ENCODE measurements at places on chromosomes 4 and X.

DNA sequence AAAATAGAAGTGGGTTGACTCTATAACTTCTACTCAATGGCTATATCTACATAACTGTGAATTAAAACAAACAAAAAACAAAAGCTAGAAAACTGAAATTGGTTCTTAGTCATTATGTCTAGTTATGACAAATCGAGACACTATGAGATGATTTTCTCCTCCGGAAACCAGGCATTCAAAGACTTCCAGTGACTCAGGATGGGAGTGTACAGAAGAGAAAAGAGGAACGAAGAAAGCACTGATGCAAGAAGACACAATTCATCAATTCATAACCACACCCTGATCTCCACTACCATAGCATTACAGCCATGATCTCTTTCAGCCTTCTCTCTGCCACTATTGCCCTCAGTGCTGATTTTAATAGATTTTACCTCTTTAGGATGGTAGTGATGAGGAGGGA lies 253.6 kb downstream of the CBLL2 start:
- no peak for DNase-seq

GRCh38 chr4:67638136-67638535 lies 62.8 kb downstream of the UBA6 start:
- DNase-seq: no peak

- DNase-seq: no peak
Observed at GRCh38 chr4:6495296-6495590, 22.8 kb upstream of the PPP2R2C start.

DNA sequence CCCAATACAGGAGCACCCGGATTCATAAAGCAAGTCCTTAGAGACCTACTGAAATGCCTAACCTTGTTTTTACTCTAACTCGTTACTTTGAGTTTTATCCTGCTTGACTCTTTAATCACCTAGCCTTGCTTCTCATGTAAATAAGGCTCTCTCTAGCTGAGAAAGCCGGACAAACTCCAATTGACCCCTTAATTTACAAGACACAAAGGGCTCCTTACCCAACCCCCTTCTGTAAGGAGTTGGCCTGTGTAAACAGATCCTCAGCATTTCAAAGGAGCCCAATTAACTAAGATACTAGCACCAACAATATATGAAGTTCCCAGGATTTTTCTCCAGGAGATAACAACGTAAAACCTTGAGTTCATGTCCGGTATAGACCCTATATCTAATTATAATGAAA lies 61.7 kb downstream of the CT47B1 start:
- DNase-seq: no peak

GRCh38 chr4:185479507-185479971 lies 8.0 kb upstream of the CCDC110 start:
- no peak for DNase-seq

- no peak for DNase-seq
Observed at GRCh38 chr4:153804722-153805121, 15.8 kb upstream of the SFRP2 start.

- DNase-seq: no peak
Observed at GRCh38 chr4:152100379-152101201, 339.8 kb upstream of the GATB start.

- DNase-seq: no peak
Observed at GRCh38 chr4:122914938-122915337, 7.5 kb downstream of the NUDT6 start.

GRCh38 chrX:75638332-75638731 lies 115.5 kb upstream of the ZDHHC15 start:
- DNase-seq: no peak

DNA sequence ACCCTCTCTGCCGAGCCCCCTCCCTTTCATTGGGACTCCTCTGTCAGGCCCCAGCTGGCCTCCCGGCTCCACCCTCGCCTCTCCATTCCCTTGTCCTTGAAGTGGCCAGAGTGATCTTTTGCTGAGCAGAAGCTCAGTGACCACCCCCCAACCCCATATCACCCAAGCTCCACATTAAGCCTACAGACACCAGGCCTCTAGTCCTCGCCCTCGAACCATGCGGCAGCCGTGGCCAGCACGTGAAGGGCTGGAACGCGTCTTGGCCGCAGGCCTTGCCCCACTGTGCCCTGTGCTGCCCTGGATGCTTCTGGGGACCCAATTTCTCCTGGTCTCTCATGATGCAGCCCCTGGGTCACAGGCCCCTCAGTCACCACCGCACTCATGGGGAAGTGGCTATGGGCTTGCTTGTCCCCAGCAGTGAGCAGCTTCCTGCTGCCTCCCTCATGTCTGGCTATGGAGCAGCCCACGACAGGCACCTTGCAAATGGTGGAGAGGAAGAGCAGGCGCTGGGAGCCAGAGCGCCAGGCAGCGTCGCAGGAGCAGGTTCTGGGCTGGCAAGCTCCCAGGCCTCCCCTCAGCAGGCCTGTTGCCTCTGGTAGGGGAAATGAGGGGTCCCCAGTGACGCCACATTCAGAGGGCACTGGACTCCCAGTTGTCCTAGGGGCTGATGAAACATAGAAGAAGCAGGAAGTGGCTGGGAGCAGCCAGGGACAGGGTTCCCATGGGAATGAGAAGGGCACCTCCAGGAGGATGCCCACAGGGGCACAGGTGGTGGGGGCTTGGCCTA lies 757 bp upstream of the SRPK3 start:
- no peak for DNase-seq

- no peak for DNase-seq
Observed at GRCh38 chr4:156312261-156312847, 358.7 kb upstream of the CTSO start.

GRCh38 chr4:185263419-185263818 lies 54.0 kb downstream of the SNX25 start:
- DNase-seq: no peak

- no peak for DNase-seq
Observed at GRCh38 chrX:1139185-1139500, 73.3 kb downstream of the CRLF2 start.

GRCh38 chrX:154026136-154027021 lies 6.7 kb upstream of the IRAK1 start:
- no peak for DNase-seq

- DNase-seq: no peak
Observed at GRCh38 chr4:183876268-183876934, 28.7 kb upstream of the STOX2 start.

GRCh38 chr4:105652286-105652888 lies 56.1 kb downstream of the INTS12 start:
- no peak for DNase-seq

- DNase-seq: no peak
Observed at GRCh38 chrX:109841257-109841656, 108.2 kb upstream of the ACSL4 start.

DNA sequence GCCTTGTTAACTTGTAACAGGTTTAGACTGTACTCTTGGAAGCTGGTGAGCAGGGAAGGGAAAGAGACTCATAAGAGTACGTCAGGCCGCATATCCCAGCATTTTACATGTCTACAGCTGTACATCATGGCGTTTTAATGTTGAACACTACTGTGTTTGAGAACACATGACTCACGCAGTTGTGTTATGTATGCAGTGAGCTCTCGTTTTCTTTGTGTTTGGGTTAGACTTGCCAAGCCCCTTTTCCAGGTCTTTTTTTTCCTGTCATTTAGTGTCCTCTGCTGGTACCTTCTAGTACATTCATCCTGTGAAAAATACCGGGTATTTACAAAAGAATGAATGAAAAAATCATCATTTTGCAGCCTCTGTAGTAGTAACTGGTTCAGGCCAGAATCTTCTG lies 35.3 kb downstream of the SMS start:
- DNase-seq: no peak

DNA sequence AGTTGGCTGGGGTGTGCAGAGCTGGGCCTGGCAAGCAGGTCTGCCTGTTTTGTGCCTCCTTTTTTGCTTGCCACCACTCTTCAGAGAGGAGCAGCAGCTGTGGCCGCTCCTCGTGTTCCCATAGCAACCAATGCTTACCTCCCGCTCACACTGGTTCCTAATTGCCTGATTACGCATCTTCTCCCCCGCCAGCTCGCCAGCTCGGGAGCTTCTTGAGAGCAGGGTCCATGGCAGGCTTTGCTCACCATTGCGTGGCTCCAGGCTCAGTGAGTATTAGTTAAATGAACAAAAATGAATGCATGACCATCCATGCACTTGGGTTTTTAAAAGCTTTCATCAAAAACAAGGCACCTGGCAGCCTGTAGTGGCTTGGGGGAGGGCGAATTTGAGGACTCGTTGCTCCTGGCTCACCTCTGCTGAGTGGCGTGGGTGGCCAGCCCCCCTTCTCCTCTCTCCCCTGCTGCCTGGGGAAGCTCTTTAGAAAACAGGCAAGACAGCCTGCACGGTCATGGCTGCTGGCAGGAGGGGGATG lies 14.2 kb upstream of the PJA1 start:
- DNase-seq: peak; percentile 31

DNA sequence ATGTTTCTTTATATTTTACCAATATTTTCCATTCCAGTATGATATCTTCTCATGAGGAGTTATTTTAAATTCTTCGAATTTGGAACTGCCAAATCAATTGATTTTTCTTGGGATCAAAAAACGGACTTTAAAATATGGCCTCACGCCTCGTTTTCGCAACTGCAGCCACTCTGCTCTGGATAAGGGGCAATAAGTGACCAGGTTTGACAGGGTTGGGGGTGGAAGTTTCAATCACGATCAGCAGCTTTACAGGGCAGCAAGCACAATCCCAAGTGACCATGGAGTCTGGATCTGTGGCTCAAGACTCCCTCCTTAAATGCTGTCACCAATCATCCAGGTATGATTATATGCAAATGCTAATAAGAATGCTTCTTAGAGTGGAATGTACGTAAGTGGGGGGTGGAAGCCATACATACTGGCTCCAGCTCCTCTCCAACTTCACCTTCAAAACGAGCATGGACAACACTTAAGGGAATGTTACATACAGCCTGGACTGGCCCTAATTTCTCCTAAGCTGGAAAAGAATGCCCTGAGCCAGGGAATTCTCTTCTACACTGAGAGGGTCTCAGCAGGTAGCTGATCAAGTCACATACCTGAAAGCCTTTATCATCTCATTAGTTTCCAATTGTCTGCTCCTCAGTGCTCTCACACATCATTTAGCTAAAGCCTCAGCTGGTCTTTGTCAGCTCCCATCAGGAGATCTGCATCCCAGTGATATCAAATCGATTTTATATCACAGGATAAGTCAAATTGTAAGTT lies 176.9 kb upstream of the DCAF8L1 start:
- DNase-seq: no peak

- no peak for DNase-seq
Observed at GRCh38 chr4:118983831-118984230, 95.2 kb downstream of the SYNPO2 start.

- no peak for DNase-seq
Observed at GRCh38 chrX:16186380-16187007, 19.2 kb downstream of the MAGEB17 start.

GRCh38 chr4:175308236-175308635 lies 390.1 kb downstream of the ADAM29 start:
- no peak for DNase-seq

GRCh38 chrX:68978255-68978654 lies 149.4 kb downstream of the EFNB1 start:
- no peak for DNase-seq

GRCh38 chr4:61555789-61556188 lies 355.7 kb downstream of the ADGRL3 start:
- DNase-seq: no peak

- DNase-seq: no peak
Observed at GRCh38 chr4:151744614-151745013, 16.2 kb downstream of the GATB start.

- no peak for DNase-seq
Observed at GRCh38 chr4:143407474-143407873, 70.8 kb downstream of the GAB1 start.

DNA sequence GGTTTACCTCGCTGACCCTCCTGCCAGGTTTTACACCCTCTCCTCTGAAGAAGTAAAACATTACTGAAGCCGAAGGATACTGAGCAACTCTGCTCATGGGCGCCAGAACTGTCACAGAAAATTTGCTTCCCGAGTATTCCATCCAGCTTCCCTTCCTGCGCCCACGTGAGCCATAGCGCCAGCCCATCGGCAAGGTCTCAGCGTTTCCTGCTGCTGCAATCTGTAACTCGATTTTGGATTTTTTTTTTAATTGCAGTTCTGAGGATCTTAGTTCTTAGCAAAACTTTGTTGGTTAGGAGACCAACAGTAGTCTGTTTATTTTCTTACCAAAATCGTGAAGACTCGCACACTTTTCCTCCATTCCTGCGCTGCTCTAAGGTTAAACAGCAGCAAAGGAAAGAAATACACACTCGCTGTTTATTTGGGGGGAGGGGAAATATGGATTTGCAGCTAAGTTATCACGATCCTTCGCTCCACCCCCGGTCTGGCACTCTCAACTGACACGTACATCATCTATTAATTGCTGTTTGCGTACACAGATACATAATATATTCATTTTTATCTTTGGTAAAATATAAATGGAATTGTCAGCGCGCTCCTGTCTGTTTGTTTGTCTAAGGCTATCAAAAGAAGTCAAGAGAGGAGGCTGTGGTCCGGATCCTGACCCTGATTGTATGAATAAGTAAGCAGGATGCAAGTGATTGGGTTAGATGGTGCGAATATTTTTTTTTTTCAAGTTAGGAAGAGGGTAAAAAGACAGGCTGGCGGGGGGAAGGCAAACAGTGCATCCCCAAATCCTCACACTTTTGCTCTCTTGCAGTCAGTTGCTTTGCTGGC lies at the start of gene TLL1:
Gene TLL1 (plus strand): TSS at position 777 of the 837 bp plus-strand sequence. CDS start 668 bp downstream, outside the sequence.
- no peak for DNase-seq

DNA sequence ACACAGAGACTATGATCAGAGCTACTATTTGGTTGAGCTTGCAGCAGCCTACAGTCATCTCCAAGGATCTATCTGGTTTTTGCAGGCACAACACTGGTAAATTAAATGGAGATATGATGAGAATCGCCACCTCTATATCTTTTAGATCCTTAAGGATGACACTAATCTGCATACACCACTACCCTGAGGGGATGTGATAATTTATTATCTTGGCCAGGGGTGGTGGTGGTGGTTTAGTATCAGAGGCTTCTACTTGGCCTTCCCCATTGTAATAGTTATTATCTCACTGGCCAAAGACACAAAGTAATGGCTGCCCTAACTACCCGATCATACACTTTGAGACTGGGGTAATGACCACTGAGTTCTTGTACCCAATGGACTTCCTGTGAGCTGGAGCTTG lies 21.2 kb downstream of the CCDC160 start:
- DNase-seq: no peak

- DNase-seq: no peak
Observed at GRCh38 chrX:74449322-74449936, 28.1 kb downstream of the SLC16A2 start.

- no peak for DNase-seq
Observed at GRCh38 chr4:99861120-99861905, 32.9 kb downstream of the LAMTOR3 start.

GRCh38 chr4:132269303-132269990 lies 879.6 kb upstream of the PCDH10 start:
- DNase-seq: no peak

DNA sequence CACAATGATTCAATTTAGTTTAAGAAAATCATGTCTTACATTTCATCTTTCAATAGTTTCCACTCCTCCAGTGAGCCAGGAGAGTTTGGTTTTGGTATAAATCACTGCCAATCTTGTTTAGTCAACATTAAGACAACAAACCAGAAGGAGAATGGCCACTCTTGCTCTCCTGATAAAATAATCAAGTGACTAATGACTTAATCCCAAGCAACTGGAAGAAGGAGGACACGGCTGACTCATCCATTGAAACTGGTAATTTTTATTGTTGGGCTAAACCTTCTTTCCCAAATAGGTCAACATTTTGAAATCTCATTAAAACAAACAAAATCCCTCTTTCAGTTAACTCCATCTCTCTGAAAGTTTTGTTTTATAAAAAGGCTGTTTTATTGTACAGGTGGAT lies 230.2 kb downstream of the CLCN4 start:
- DNase-seq: no peak

Measured in NCI-H187 treated with DMSO at 0.1 percent for 48 hours (cell line).